ENCODE measurements at places on chromosomes 4 and X.

- DNase-seq, result no peak
Measured at GRCh38 chr4:145635117-145635516, 15.9 kb downstream of the MMAA start.

DNA sequence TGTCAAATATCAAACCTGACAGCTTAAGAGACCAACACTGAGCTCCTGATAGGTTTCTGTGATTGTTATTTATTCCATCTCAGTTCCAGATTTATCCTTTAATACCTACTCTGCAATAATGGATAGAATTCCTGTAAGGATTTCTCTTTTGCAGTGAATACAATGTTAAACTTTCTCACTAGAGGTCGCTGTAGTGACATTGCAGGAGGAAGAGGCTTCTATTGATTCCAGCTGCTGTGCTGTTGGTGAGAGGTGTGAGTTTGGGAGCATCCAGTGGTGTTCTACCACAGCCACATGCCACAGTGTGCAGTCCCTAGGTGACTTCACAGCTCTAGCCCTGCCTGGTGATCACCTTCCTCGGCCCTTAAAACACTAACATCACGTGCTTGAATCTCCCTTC, 34.6 kb upstream of the DCAF8L2 start:
- DNase-seq, result no peak

DNA sequence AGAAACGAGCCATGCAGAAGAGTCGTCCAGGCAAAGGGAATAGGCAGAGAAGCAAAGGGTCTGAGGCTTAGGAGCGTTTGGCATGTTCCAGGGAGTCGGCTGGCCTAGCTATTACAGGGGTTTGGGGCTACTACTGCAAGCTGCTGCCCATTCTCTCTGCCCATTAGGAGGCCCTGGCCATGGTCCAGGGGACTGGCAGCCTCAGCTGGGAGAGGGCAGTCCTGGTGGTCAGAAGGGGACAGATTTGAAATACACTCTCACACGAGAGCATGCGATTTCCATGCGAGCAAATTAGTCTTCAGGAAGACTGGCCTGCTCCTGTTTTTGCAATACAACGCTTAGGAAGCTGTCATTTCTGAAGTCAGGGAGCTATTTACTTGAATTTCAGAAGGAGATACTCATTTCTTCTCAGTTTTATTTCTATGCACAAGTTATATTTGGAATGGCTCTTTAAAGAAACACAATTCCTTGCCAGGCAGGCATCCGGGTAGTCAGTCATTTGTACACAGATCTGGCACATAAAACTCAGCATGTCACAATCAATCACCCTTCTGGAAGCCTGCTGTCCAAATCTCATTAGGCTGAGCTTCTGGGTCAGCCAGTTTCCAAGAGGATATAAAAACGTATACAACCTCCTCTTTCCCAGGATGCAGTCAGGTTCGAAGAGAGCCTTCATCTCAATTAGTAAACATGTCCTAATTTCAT, 27.0 kb downstream of the PROM1 start:
- DNase-seq, result no peak

DNA sequence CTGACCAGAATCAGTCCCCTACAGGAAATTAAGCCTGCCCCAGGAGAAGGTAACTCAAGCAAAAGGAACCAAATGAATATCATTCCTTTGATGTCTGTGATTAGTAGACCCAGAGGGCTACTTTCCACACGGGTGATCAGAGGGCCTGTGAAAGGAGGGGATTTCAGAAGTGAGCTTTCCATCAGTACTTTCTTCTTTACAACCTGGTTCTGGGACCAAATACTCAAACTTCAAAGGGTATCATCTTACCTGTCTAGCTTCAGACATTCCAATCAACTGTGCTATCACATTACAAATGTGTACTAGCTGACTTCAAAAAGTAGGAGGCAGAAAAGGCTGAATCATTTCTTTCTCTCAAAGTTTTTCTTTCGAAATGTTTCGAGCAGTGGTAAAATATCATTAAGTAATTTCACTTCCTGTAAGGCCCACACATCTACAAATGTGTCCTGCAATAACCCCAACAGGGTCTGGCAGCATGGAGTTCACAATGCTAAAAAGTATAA, 23.9 kb downstream of the ACSL4 start:
- no peak for DNase-seq

DNA sequence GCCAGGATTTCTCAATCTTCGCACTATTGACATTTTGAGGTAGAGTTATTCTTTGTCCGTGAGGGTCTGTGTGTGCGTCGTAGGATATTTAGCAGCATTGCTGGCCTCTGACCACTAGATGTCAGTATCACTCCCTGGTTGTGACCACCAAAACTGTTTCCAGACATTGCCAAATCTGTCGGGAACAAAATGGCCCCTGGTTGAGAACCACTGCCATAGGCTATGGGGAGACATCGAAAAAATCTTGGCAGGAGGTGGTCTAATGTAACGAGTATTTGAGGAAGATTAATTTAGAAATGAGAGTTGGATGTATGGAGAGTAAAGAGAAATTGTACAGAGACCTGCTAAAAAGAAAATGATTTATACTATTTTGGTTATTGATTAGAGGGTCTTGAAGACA, 108.4 kb downstream of the DOCK11 start:
- peak; percentile 55 for DNase-seq

- DNase-seq, result no peak
Measured at GRCh38 chrX:147803948-147804347, 107.8 kb upstream of the FMR1 start.

GRCh38 chrX:119121341-119121740, 6.3 kb downstream of the KIAA1210 start:
- DNase-seq, result no peak

GRCh38 chrX:139967300-139967699, 2.0 kb upstream of the CXorf66 start:
- DNase-seq, result no peak

DNA sequence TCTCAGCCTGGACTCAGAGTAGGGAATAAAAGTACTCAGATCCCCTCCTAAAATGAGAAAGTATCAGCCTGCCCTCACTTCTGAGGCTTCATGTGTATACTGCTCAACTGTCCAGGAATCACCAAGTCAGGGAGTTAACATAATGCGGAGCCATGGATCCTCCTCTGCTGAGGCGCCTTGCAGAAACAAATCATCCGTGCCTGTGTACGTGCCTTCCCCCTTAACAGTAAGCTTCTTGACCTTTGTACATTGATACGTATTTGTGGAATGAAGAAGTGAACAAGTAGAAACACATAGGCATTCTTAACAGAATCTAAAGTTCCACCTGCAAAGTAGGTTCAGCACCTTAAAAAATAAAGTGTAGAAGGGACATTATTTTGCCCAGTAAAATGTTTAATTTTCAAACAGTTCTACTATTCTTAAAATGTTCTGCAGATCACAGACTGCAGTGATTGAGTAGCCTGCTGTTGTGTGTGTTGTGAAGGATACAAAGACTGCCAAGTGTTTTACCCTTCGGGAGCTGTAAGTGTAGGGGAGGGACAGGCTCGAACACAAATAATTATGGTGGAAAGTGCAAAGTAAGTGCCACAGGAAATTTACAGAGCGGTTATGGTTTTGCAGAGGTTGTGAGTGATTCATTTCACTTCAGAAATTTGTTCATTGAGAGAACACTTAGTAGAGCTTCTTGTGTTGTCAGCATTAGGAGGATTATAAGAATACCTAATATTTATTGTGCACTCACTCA, 61.9 kb downstream of the ARHGAP10 start:
- no peak for DNase-seq

- no peak for DNase-seq
Measured at GRCh38 chrX:145393702-145394235, 146.5 kb downstream of the SPANXN1 start.

DNA sequence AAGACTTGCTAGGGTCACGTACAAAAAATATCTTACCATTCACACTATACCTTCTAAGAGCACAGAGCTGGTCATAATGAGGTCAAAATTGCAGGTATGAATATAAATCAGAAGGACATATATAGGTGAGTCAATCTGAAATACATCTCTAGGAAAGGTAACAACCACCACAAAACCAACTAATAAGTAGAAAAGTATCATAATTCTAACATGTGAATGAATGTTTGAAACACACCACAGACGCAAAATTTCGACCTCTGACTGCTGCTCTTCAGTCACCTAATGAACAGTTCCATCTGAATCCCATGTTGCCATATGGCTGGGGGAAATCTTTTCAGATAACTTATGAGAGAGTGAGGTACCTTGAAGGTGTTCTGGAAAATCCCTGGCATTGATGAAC, 22.1 kb downstream of the STAP1 start:
- no peak for DNase-seq

- DNase-seq, result no peak
Measured at GRCh38 chr4:1294424-1294823, 4.7 kb downstream of the MAEA start.

- no peak for DNase-seq
Measured at GRCh38 chr4:159390648-159391047, 287.8 kb downstream of the RAPGEF2 start.

DNA sequence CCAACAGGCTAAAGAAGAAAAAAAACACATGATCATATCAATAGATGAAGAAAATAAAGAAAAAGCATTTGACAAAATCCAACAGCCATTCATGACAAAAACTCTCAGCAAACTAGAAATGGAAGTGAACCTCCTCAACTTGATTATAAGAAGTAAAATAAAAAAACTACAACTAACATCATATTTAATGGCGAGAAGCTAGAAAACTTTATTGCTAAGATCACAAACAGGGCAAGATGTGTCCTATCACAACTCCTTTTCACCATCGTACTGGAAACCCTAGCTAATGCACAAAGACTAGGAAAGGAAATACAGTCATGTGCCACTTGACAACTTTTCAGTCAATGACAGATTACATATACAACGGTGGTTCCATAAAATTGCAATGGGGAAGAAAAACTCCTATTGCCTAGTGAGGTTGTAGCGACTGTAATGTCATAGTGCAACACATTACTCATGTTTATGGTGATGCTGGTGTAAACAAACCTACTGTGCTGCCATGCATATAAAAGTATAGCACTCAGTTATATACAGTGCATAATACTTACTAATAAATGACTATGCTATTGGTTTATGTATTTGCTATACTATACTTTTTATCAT, 12.1 kb upstream of the MANBA start:
- DNase-seq, result no peak

- DNase-seq, result no peak
Measured at GRCh38 chr4:109302361-109303139, at the start of gene COL25A1. Gene COL25A1, minus strand, starts transcription at chr4:109302658.

- no peak for DNase-seq
Measured at GRCh38 chr4:88967883-88968331, 89.1 kb downstream of the FAM13A start.

- DNase-seq, result peak; percentile 69
Measured at GRCh38 chr4:101418055-101418454, 70.7 kb upstream of the PPP3CA start.

DNA sequence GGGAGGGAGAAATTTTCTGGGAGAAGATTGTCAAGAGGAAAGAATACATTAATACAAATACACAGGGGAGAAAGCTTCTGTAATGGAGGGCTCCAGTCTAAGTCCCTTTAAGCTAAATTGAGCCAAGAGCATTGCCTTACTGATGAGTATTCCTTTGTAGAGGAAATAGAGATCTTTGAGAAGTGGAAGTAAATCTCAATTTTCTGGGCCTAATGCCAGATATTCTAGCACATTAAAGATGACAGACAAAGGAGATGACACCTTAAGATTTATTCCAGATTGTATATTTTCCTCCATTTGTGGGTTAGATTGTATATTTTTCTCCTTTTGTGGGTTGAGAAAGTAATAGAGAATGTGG, 28.5 kb upstream of the SMAD1 start:
- DNase-seq, result no peak

DNA sequence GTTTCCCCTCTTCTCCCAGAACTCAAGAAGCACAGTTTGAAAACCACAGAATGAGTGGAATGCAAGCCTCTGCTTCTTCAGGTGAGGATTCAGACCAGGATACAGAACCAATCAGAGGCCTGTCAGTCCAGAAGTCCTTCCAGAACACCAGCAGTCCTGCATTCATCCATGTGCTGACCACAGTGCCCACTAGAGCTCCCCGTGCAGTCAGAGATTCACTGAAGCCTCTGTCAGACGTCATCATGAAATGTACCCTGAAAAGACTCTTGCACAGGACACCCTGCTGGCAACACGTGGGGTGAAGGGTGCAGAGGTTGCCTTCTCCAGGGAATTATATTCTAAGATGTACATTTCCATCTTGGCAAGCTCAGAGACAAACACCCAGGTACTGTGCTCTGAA, 75.9 kb upstream of the LSM6 start:
- no peak for DNase-seq

DNA sequence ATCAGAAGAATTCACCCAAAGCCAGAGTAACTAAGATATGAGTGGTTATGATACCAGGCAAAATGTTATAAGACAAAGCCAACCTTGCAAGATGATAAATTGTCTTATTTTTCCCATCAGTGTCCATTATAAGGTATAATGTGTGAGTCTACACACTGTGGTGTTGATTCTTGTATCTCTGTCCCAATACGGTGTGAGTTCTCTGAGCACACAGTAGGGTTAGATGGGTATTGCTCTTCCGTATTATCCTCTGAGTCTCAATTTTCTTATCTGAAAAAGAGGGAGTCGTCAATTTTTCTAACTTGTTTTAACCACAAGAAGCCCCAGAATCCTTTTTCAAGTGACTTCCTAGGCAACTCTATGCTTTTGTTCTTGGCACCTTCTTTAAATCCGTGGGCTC, 69.9 kb downstream of the HMGB2 start:
- no peak for DNase-seq

- DNase-seq, result no peak
Measured at GRCh38 chr4:17153572-17153971, 255.1 kb upstream of the LDB2 start.

DNA sequence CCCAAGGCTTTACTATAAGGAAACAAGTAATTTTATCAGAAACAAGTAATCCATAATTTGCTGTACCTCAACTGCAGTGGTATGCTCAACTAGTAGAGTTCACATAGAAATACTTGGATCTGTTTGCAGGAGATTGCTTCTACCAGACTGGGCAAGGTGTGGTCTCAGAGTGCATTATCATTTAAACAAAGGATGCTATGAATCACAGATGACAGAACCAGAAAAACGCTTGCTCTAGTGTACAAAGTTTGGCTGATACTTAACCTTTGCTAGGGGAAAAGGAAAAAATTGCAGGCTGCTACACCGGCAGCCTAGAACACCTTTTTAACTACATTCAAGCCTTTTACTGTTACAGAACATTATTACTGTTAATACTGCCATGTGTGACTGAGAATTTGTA, 97.1 kb downstream of the ENOX2 start:
- DNase-seq, result no peak

DNA sequence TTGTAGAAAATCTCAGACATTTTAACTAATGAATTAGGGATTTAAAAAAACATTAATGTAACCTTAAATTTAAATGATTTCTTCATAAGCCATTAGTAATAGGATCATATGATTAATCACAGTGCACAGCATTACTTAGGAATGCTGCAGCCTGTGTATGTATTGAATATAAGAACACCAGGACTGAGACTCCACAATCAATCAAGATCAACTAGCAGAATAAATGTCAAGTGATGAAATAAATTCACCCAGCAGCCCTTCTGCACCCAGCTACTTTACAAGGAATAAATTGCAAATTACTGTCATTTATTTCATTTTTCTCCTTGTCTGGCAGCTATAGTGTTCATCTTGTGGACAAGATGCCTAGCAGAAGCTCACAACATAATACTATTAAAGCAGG, 46.5 kb downstream of the NEIL3 start:
- no peak for DNase-seq

All from stimulated activated effector memory CD8-positive, alpha-beta T cell treated with anti-CD3 and anti-CD28 coated beads, Interleukin-12 subunit alpha, Interleukin-12 subunit beta, amount 100 ng/mL, for 72 hours (primary cell).